Activated CD4-positive, alpha-beta T cell treated with anti-CD3 and anti-CD28 coated beads, Interleukin-2, amount 10 ng/mL, durations not matched to agents 7 days and 5 days (primary cell): ENCODE measurements at places on chromosomes 2 and 18.

DNA sequence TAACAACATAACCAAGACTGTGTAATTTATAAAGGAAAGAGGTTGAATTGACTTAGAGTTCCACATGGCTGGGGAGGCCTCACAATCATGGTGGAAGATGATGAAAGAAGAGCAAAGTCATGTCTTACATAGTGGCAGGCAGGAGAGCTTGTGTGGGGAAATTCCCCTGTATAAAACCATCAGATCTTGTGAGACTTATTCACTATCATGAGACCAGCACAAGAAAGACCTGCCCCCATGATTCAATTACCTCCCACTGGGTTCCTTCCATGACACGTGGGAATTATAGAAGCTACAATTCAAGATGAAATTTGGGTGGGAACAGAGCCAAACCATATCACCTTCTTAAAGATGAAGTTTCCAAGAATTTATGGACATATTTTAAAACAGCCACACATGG is 2.5 kb upstream of the IL36RN start:
- no peak for DNase-seq

DNA sequence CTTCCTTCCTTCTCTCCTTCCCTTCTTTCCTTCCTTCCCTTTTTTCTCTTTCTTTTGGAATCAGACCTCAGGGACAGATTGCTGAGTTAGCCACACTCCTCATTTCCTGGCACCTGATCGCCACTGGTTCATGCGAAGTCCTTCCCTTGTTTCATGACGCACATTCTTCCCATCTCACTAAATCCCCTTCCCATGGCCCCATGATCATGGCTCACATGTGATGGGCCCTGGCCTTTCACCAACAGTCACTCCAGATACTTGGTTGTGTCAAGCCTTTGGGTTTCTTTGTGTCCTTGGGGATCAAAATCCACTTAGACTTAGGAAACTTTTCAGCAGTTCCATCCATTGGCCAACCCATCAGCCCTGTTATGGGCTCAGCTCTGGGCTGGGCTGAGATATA is 23.8 kb upstream of the ASPRV1 start:
- DNase-seq: no peak

- no peak for DNase-seq
These were observed 17.0 kb upstream of the STAT4 start for GRCh38 chr2:191167766-191168165.

- DNase-seq: no peak
These were observed 537.6 kb downstream of the THSD7B start for GRCh38 chr2:137302957-137303356.

GRCh38 chr2:44578471-44579093 is 216.8 kb downstream of the CAMKMT start:
- no peak for DNase-seq

DNA sequence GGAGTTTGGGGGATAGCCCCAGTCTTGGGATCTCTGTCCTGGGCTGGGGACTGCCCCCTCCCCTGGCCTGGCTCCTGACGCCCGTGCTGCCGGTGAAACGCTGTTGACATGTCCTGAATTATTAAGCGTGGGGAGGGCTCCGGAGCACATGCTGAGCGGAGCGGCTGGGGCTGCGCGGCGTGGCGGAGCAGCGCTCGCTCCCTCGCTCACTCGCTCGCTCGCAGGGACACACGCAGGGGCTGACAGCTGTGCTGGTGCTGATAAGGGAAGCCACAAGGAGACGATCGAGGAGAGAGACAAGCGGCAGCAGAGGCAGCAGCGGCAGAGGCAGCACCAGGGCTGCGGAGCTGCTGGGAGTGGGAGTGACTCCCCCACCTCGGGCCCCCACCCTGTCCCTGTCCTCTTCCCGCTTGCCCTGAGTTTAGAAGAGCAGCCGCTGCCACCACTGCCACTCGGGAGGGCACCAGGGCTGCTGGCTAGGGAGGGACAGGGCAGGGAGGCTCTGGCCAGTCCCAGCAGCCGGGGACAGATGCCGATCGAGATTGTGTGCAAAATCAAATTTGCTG is at the start of gene ASIC4:
Gene ASIC4, plus strand, starts transcription at position 287 of the 566 bp plus-strand sequence. Its CDS starts 243 bp downstream, at position 530.
- DNase-seq: no peak

DNA sequence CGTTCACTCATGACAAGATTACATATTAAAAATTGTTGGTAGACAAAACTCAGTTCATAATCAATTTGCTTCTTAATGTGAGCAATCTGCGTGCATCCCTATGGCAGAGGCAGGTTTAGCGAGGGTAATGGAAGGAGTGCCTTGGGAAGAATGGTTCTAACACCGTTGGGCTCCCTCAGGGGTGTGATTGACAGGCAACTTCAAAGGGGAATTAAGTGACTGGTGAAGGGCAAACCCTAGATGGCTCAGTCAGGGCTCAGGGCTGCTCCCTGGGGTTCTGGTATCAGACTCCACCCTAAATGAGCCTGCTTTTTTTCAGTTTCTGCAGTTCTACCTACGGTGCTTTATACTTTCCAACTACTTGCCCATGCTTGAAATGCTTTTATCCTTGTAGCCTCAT is 419.5 kb upstream of the CELF4 start:
- no peak for DNase-seq

DNA sequence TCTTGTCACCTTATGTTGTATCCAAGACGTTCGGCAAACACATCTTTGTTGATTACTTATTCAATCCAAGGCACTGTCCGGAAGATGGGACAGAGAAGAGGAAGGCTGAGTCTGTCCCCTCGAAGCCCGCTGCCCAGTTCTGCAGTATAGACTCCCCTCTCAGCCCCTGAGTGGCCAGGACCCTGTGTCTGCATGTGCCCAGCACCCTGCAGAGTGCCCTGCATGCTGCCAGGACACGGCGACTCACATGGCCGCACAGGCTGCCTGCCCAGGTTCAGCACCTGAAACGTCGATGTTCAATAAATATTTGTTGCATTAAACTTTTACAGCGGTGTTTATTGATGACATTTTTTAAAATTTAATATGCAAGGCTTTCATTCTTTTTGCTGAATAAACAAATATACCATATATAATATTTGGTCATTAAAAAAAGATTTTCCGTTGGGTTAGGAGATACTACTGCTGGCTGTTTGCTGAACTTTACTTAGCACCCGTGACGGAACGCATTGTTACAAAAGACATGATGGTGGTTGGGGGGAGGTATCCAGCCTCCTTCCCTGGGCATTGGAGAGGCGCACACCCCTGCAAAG is 146.5 kb downstream of the PTGR3 start:
- no peak for DNase-seq

- no peak for DNase-seq
These were observed 224.7 kb downstream of the ACKR3 start for GRCh38 chr2:236794176-236794957.
